ENCODE measurements at places on chromosomes 7 and 10. TPM values are rescaled to one million over a fixed set of nuclear protein-coding genes. Genes with fewer than 3 reads are reported as not detected.

GRCh38 chr7:43701500-43701854 lies 27.8 kb downstream of the COA1 start:
- DNase-seq: no peak
- peaks cover 11% of the 10 kb centered on the region for H3K36me3 ChIP-seq
- no peak overlapping the region for H3K27ac ChIP-seq
- H3K27me3 ChIP-seq: no peaks in the 10 kb centered on the region
- no peaks in the 10 kb centered on the region for H3K4me1 ChIP-seq

DNA sequence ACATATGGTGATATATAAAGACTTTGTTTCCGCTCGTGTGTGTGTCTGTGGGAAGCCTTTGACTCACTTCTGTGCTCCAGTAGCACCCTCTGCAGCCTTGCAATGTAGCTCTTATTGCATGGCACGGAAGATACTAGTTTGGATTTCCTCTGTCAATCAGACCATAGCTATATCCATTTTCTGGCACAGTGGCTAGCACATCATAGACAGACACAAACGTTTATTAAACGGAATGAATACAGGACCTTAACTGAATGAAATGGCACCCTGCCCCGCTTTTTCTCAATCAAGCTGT lies 124.0 kb upstream of the PTPN20 start:
- no peaks in the 10 kb centered on the region for H3K36me3 ChIP-seq
- H3K4me3 ChIP-seq: peak overlapping the region; percentile 72
- no peaks in the 10 kb centered on the region for H3K27me3 ChIP-seq
- no peaks in the 10 kb centered on the region for H3K4me1 ChIP-seq
- DNase-seq: peak; percentile 53
- peak overlapping the region; percentile 90 for H3K27ac ChIP-seq

GRCh38 chr7:47962262-47962661 lies 14.0 kb upstream of the PKD1L1 start:
- H3K4me1 ChIP-seq: no peaks in the 10 kb centered on the region
- H3K36me3 ChIP-seq: peaks cover 61% of the 10 kb centered on the region
- H3K27me3 ChIP-seq: no peaks in the 10 kb centered on the region
- H3K4me3 ChIP-seq: no peak overlapping the region
- DNase-seq: no peak

DNA sequence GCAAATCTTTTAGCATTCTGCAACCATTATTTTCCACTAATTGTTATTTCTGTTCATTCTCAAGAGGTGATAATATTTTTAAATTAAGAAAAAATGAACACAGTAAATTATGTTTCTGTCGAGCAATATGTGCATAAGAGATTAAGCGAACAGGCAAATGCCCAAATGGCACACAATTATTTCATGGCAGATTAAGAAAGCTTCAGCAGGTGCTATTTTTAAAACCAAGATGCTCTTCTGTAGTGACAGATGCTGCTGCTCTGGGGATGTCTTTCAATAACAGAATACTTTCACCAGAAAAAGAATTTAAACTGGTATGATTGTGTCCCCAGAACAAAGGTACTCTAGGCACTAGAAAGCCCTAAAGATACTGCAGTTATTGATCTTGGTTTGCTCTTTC lies 412.7 kb upstream of the SORCS1 start:
- H3K4me1 ChIP-seq: no peaks in the 10 kb centered on the region
- H3K4me3 ChIP-seq: no peak overlapping the region
- H3K27me3 ChIP-seq: no peaks in the 10 kb centered on the region
- no peak for DNase-seq

- H3K4me1 ChIP-seq: no peaks in the 10 kb centered on the region
- H3K36me3 ChIP-seq: no peaks in the 10 kb centered on the region
- no peaks in the 10 kb centered on the region for H3K27me3 ChIP-seq
- no peak overlapping the region for H3K27ac ChIP-seq
Measured at GRCh38 chr7:159078911-159079270, 65.8 kb downstream of the VIPR2 start.

- no peaks in the 10 kb centered on the region for H3K27me3 ChIP-seq
- no peak for DNase-seq
- no peak overlapping the region for H3K4me3 ChIP-seq
- H3K27ac ChIP-seq: no peak overlapping the region
- no peaks in the 10 kb centered on the region for H3K4me1 ChIP-seq
- H3K36me3 ChIP-seq: no peaks in the 10 kb centered on the region
Measured at GRCh38 chr7:152894295-152895170, 135.0 kb downstream of the ACTR3B start.

GRCh38 chr7:137816696-137817320 lies 30.0 kb downstream of the DGKI start:
- H3K4me1 ChIP-seq: no peaks in the 10 kb centered on the region
- H3K4me3 ChIP-seq: no peak overlapping the region
- peaks cover 16% of the 10 kb centered on the region for H3K27me3 ChIP-seq

- no peaks in the 10 kb centered on the region for H3K4me1 ChIP-seq
- no peaks in the 10 kb centered on the region for H3K36me3 ChIP-seq
- no peak overlapping the region for H3K4me3 ChIP-seq
- no peak for DNase-seq
Measured at GRCh38 chr7:67631476-67631875, 634.8 kb downstream of the TYW1 start.

- H3K4me1 ChIP-seq: no peaks in the 10 kb centered on the region
- no peak overlapping the region for H3K27ac ChIP-seq
- H3K4me3 ChIP-seq: no peak overlapping the region
- no peaks in the 10 kb centered on the region for H3K27me3 ChIP-seq
- DNase-seq: no peak
Measured at GRCh38 chr10:116069856-116070255, 203.2 kb downstream of the GFRA1 start.

- H3K27me3 ChIP-seq: no peaks in the 10 kb centered on the region
- H3K4me1 ChIP-seq: no peaks in the 10 kb centered on the region
- no peaks in the 10 kb centered on the region for H3K36me3 ChIP-seq
- H3K4me3 ChIP-seq: no peak overlapping the region
Measured at GRCh38 chr7:79291498-79291865, 162.0 kb downstream of the MAGI2 start.

DNA sequence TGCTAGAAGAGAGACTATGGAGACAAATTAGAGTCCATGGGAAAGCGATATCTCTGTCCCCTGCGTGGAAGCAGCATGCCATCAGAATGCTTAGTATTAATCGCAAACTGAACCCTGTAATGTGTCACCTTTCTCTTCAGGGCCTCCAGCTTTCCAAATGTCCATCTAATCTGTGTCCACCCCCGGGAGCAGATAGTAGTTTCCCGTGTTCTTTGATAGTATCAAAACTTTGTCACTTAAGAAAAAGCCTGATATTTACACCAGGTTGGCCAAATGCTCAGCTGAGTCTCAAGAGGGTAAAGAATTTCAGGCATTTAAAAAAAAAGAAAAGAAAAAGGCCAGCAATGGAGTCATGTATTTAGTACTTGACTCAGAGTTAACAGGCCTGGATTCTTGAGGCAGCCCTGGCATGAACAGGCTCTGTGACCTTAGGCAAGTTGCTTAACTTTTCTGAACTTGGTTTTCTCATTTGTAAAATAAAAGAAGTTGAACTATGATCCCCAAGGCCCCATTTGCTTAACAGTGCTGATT lies 10.4 kb upstream of the GSAP start:
- no peaks in the 10 kb centered on the region for H3K36me3 ChIP-seq
- no peaks in the 10 kb centered on the region for H3K27me3 ChIP-seq
- no peak overlapping the region for H3K27ac ChIP-seq
- no peak overlapping the region for H3K4me3 ChIP-seq
- DNase-seq: no peak
- H3K4me1 ChIP-seq: peaks cover 2% of the 10 kb centered on the region

GRCh38 chr10:76553263-76554032 lies 1084.2 kb downstream of the KCNMA1 start:
- H3K4me1 ChIP-seq: no peaks in the 10 kb centered on the region
- no peak overlapping the region for H3K4me3 ChIP-seq
- H3K27ac ChIP-seq: no peak overlapping the region
- DNase-seq: no peak
- no peaks in the 10 kb centered on the region for H3K27me3 ChIP-seq

DNA sequence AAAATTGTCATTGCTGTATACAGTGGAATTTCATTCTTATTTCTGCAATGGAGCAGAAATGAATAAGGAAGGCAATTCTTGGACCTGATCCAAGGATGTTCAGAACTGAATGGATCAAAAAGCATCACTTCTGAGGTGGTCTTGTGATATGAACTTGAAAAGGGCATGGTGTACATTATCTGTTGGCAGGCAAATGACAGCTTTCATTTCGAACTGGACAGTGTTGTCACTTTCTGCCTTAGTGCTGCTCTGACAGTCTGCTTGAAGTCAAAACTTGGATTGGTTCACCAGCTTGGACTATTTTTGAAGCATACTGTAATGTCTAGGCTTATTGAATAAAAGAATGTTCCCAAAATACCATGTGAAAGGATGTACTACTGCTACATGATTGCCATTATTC lies 52.0 kb downstream of the VCL start:
- no peak overlapping the region for H3K27ac ChIP-seq
- H3K4me3 ChIP-seq: no peak overlapping the region
- DNase-seq: no peak
- H3K27me3 ChIP-seq: no peaks in the 10 kb centered on the region
- peaks cover 4% of the 10 kb centered on the region for H3K36me3 ChIP-seq
- H3K4me1 ChIP-seq: no peaks in the 10 kb centered on the region

DNA sequence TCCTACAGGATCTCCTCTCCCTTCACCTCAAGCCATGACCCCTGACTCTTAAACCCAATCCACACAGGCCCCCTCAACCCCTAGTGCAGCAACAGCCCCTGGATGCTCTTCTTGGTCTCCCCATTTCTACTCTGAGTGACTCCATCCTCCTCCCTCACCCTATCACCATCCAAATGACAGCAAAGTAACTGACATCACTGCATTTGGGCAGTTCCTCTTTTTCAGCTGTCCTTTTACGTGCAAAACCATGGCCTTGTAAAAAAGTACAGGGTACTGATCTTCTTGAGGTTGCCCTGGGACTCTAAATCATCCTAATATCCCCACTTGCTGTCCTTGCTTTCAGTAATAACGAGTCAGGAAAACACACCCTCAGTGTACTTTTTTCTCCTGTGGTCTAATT lies 454.9 kb downstream of the ADRA2A start:
- DNase-seq: no peak
- no peaks in the 10 kb centered on the region for H3K27me3 ChIP-seq
- H3K4me3 ChIP-seq: no peak overlapping the region

- H3K4me1 ChIP-seq: peaks cover 13% of the 10 kb centered on the region
- H3K27me3 ChIP-seq: no peaks in the 10 kb centered on the region
- no peak overlapping the region for H3K4me3 ChIP-seq
- peak overlapping the region; percentile 58 for H3K27ac ChIP-seq
Measured at GRCh38 chr7:36079446-36080025, 73.5 kb upstream of the EEPD1 start.

DNA sequence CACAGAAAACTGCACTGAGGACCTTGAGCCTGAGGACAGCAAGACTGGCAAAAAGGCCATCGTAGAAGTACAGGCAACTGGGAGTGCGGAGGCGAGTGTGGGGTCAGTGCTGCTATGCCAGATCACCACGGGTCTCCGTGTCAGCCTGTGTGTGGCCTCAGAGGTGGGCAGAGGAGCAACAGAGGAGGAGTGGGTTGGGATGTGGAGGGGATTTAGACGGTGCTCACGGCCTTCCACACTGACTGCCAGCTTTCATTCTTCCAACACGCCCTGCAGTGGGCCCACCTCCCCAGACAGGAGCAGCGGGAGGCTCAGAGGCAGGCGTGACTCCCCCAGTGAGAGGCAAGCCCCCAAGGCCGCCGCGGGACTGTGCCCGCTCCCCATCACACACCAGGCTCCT lies 17.0 kb upstream of the ZMIZ1 start:
- H3K4me1 ChIP-seq: peaks cover 52% of the 10 kb centered on the region
- H3K27ac ChIP-seq: no peak overlapping the region
- H3K36me3 ChIP-seq: no peaks in the 10 kb centered on the region

GRCh38 chr7:100466653-100467605 lies 2.9 kb upstream of the SPACDR start:
- peaks cover 10% of the 10 kb centered on the region for H3K4me1 ChIP-seq
- H3K27ac ChIP-seq: no peak overlapping the region
- DNase-seq: no peak
- peaks cover 33% of the 10 kb centered on the region for H3K36me3 ChIP-seq
- no peak overlapping the region for H3K4me3 ChIP-seq
- no peaks in the 10 kb centered on the region for H3K27me3 ChIP-seq

CALML5 gene
- not detected for polyA plus RNA-seq

SFR1 gene
- 9.3 TPM for polyA plus RNA-seq

FFAR4 gene
- 0.51 TPM for polyA plus RNA-seq

CALHM3 gene
- 0.13 TPM for polyA plus RNA-seq

AQP1 gene
- 81.6 TPM for polyA plus RNA-seq
